Fibroblast of the aortic adventitia (primary cell): ENCODE measurements at places on chromosomes 16 and 17. TPM values are rescaled to one million over a fixed set of nuclear protein-coding genes. Genes with fewer than 3 reads are reported as not detected.

The PRSS33 gene
- total RNA-seq, result not detected in 2 replicates

The GAST gene
- not detected in 2 replicates for total RNA-seq

DNA sequence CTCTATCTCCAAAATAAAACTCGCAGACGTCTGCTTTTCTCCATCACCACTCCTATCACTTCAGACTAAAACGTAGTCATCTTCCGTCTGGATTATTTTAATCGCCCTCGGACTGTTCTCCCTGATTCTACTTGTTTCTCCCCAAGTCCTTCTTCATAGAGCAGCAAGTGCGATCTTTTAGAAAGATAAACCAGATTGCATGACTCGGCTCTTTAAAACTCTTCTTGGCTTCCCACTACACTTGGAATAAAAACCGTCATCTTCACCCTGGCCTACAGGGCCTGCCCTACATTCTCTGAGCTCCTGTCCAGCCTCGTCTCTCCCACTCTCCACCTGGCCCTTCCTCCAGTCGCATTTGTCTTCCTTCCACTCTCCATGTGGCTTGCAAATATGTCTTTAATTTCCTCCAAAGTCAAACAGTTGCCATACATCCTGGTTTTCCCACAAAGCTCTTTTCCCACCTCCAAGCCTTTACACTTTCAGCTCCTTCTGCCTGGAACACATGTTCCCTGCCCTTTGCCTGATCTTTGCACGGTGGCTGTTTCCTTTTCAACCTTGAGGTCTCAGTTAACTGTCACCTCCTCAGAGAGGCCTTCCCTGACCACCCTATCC is 70.5 kb upstream of the DHX40 start:
- DNase-seq, result no peak

The PITPNC1 gene
- total RNA-seq, result 2.5 and 25.7 TPM in 2 replicates

The SLC9A5 gene
- 0.65 and 1.4 TPM in 2 replicates for total RNA-seq

DNA sequence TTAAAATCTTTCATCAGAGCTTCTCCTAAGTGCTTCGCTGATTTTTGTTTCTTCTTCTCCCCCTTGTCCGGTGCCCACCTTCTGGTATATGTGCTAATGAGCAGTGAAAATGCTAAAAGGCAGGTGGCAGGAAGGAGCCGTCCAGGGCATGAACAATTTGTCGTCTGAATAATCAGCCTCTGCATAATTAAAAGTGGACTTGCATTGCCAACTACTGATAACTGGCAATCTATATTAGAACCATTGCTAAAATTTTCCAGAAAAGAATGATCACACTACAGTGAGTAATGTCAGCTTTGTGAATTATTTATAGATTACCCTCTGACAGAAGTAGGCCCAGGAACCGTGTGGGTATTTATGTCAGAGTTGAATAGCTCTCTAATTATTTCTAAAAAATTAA is 28.1 kb downstream of the SERPINF1 start:
- DNase-seq, result no peak

DNA sequence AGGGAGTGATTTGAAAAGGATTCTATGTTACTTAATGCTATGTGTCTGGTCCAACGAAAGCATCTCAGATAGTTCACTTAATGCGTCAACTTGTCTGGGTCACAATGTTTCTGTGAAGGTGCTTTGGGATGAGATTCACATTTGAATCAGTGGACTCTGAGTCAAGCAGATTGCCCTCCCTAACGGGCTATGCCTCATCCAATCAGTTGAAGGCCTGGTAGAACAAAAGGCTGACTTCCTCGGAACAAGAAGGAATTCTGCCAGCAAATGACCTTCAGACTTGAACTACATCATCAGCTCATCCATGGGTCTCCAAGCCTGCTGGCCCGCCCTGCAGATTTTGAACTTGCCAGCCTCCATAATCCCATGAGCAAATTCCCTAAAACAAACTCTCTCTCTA is 15.2 kb downstream of the EMP2 start:
- peak; percentile 26 for DNase-seq

DNA sequence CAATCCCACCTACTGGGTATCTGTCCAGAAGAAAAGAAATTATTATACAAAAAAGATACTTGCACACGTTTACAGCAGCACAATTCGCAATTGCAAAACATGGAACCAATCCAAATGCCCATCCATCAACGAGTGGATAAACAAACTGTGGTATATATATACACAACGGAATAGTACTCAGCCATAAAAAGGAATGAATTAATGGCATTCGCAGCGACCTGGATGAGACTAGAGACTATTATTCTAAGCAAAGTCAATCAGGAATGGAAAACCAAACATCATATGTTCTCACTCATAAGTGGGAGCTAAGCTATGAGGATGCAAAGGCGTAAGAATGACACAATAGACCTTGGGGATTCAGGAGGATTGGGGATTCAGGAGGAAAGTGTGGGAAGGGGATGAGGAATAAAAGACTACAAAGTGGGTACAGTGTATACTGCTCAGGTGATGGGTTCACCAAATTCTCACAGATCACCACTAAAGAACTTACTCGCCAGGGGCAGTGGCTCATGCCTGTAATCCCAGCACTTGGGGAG is 21.0 kb downstream of the CNOT1 start:
- no peak for DNase-seq
